Ovary (tissue), 10 donors: ENCODE measurements at places on chromosomes 2 and 18. TPM values are rescaled to one million over a fixed set of nuclear protein-coding genes. Genes with fewer than 3 reads are reported as not detected.

The ANKRD29 gene
- 20.5 TPM for total RNA-seq

The SPDYA gene
- total RNA-seq, result 0.58 TPM

GRCh38 chr2:86280191-86280667, 57.2 kb downstream of the REEP1 start:
- no peak overlapping the region for H3K4me3 ChIP-seq
- peaks cover 2% of the 10 kb centered on the region for H3K4me1 ChIP-seq
- H3K27ac ChIP-seq, result no peak overlapping the region
- DNase-seq, result no peak

The HAUS1 gene
- total RNA-seq, result 54.2 TPM

- no peak overlapping the region for H3K4me3 ChIP-seq
- DNase-seq, result no peak
- no peaks in the 10 kb centered on the region for H3K4me1 ChIP-seq
These were observed 537.7 kb upstream of the PKDCC start for GRCh38 chr2:41510108-41510507.

DNA sequence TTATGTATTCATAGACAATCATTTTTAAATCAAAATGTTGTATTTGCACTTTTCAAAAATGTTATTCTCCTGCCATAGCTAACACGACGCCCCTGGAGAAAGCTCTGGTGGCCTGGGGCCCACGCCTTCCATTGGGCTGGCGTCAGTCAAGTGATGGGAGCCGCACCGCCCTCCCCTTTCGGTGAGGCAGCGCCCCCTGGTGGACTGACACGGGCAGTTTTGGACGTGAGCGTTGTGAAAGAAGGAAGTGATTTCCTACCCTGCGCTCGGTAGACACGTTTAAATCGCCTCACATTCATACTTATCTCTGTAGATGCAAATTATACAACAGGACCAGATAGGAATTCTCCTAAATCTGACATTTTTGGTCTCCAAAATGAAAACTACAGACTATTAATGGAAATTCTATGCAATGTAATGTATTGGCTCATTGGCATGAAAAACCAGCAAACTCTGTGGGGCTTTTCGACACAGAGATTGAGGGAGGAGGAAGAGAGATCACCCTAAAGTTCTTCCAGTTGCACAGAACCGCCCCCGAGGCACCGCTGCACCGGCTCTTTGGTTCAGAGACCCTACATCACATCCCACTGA, 326.2 kb upstream of the SOX11 start:
- H3K4me3 ChIP-seq, result no peak overlapping the region
- H3K27me3 ChIP-seq, result no peaks in the 10 kb centered on the region
- peak; percentile 21 for DNase-seq
- no peaks in the 10 kb centered on the region for H3K36me3 ChIP-seq
- no peaks in the 10 kb centered on the region for H3K4me1 ChIP-seq

GRCh38 chr2:8571792-8572499, 109.9 kb upstream of the ID2 start:
- H3K4me1 ChIP-seq, result peaks cover 3% of the 10 kb centered on the region
- no peak for DNase-seq
- H3K27ac ChIP-seq, result no peak overlapping the region
- H3K27me3 ChIP-seq, result no peaks in the 10 kb centered on the region
- no peak overlapping the region for H3K4me3 ChIP-seq
- no peaks in the 10 kb centered on the region for H3K36me3 ChIP-seq

DNA sequence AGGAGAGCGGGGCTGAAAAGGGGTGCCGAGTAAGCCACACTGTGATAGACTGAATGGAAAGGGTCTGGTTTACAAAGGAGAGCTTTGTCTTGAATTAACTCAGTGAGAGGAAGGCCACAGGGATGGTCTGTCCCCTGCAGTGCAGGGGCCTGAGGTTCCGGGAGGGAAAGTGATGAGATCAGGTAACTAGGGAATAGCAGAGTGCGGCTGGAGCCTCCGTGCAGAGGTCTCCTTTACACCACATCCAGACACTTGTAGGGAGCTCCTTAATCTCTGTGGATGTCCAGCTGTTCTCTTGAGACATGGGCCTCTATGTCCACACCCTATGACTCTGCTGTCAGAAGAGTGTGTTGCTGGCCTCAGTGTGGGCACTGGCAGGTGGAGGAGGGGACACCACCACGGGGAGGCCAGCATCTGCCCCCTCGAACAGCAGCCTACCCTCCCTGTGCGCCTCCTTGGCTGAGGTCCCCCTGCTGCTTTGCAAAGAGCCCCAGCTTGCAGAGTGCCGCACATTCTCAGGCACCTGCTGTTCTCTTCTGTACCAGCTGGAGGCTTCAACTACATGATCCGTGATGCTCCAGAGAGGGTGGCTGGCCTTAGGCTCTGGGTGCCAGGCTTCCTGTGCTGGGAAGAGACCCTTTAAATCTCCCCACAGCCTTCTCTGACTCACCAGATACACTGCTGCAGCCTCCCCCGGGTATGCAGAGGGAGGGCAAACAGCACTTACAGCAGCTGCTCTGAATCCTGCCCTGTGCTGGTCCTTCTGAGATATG, 25.9 kb downstream of the ENOSF1 start:
- H3K4me1 ChIP-seq, result no peaks in the 10 kb centered on the region
- no peak for DNase-seq
- H3K27me3 ChIP-seq, result no peaks in the 10 kb centered on the region
- H3K4me3 ChIP-seq, result no peak overlapping the region

DNA sequence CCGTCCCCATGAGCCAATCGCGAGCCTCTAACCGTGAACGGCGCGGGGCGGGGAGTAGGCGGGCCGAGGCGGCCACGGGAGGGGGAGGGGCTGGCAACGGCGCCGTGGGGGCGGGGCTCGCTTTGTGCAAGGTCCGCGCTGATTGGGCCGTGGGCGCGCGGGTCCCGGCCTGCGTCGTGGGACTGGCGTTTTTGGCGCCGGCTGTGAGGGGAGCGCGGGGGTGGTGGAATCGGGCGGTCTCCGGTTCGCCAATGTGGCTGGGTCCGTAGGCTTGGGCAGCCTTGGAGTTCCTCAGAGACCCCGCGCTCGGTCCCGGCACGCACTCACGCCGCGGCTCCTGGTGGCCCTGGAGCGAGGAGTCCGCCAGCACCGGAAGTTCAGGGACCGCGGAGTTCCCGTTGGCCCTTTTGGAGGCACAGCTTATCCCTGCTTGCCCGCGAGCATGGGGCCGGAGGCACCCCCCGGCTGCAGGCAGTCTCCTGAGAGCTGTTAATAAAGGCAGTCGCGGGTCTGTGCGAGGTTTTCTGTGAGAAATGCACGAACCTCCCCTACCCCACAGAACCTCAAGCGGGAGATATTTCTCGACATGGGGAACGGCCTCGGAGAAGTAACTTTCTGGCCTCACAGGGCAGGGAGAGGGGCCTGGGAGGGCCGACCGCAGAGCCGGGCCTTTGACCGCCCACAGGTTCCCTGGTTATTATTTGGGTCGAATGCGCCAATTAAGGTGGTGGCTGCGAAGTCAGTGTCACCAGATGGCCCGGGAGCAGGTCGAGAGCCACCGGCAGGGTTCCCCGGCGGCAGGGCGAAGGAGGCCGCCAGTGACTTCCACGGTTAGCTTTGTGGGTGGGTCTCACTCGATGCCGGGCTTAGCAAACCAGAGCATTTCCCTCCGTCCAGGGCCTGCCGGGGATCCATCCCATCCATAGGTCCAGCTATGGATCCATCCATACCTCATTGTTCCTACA, 574 bp upstream of the NCL start:
- DNase-seq, result peak; percentile 98
- H3K27ac ChIP-seq, result peak overlapping the region; percentile 91
- H3K36me3 ChIP-seq, result no peaks in the 10 kb centered on the region
- H3K4me3 ChIP-seq, result peak overlapping the region; percentile 79
- no peaks in the 10 kb centered on the region for H3K27me3 ChIP-seq
- H3K4me1 ChIP-seq, result peaks cover 5% of the 10 kb centered on the region

- H3K27ac ChIP-seq, result no peak overlapping the region
- peak; percentile 6 for DNase-seq
- H3K4me3 ChIP-seq, result no peak overlapping the region
- no peaks in the 10 kb centered on the region for H3K27me3 ChIP-seq
These were observed 66.1 kb upstream of the RGPD5 start for GRCh38 chr2:109727929-109728447.

DNA sequence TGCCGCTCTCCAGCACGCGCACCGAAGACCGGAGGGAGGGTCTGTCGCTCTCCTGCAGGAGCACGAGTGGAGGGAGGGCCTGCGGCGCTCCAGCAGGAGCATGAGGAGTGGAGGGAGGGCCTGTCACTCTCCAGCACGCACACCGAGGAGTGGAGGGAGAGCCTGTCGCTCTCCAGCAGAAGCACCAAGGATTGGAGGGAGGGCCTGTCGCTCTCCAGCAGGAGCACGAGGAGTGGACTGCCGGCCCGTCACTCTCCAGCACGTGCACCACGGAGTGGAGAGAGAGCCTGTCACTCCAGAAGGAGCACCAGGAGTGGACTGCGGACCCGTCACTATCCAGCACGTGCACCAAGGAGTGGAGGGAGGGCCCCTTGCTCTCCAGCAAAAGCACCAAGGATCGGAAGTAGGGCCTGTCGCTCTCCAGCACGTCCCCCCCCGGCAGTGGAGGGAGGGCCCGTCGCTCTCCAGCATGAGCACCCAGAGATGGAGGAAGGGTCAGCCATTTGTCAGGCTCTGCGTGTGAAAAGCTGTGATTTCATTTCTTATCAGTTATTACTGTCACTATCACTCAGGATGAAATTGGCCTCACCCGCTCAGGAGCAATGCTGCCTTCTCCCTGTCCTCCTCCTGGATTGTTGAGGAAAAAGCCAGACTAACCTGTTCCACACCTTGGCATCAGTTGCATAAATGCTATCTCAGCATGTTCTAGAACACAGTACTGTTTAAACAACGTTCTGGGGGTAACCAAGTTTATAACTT, 35.9 kb downstream of the ADI1 start:
- H3K36me3 ChIP-seq, result no peaks in the 10 kb centered on the region
- H3K27ac ChIP-seq, result no peak overlapping the region
- DNase-seq, result peak; percentile 81
- no peaks in the 10 kb centered on the region for H3K4me1 ChIP-seq
- H3K27me3 ChIP-seq, result no peaks in the 10 kb centered on the region

- H3K4me1 ChIP-seq, result no peaks in the 10 kb centered on the region
- H3K4me3 ChIP-seq, result no peak overlapping the region
- H3K36me3 ChIP-seq, result no peaks in the 10 kb centered on the region
- DNase-seq, result no peak
These were observed 8.9 kb upstream of the PGAP1 start for GRCh38 chr2:196935432-196935831.

DNA sequence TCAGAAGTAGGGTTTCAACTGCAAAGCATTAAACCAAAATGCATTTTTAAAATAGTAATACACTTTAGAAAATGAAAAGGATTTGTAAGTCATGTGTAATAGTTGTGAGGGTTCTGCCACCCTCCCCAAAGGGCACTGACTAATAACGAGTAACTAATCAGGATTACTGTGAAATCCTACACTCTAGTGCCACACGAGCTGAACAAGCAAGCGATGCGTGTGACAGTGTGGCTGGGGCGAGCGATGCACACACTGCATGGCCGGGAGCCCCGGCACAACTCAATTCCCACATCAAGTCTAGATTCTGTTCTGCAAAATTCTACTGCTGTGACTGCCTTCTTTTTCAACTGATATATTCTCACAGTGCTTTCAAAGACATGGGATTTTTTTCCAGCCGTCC, 156.4 kb downstream of the SEPTIN10 start:
- H3K27ac ChIP-seq, result no peak overlapping the region
- H3K4me1 ChIP-seq, result no peaks in the 10 kb centered on the region
- H3K36me3 ChIP-seq, result no peaks in the 10 kb centered on the region
- H3K4me3 ChIP-seq, result no peak overlapping the region
- DNase-seq, result no peak
- no peaks in the 10 kb centered on the region for H3K27me3 ChIP-seq

The SLC40A1 gene
- total RNA-seq, result 322 TPM

- no peaks in the 10 kb centered on the region for H3K27me3 ChIP-seq
- DNase-seq, result peak; percentile 38
- no peak overlapping the region for H3K27ac ChIP-seq
- no peaks in the 10 kb centered on the region for H3K36me3 ChIP-seq
- H3K4me3 ChIP-seq, result no peak overlapping the region
These were observed 32.2 kb downstream of the TMEFF2 start for GRCh38 chr2:192162392-192163042.

DNA sequence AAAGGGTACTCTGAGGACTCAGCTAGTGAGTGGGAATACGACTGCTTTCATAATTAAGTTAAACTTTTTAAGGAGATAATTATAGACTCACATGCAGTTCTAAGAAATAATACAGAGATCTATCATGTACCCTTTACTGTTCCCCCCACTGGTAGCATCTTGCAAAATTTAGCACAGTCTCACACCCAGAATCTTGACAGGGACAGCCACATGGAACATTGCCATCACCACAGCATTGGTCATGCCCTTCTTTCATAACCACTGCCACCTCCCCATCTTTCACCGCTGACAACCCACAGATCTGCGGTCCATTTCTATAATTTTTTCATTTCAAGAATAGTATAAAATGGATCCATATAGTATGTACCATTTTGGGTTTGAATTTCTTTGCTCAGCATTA, 37.8 kb downstream of the ARHGEF4 start:
- no peak overlapping the region for H3K27ac ChIP-seq
- H3K4me3 ChIP-seq, result no peak overlapping the region
- no peaks in the 10 kb centered on the region for H3K4me1 ChIP-seq
- no peaks in the 10 kb centered on the region for H3K27me3 ChIP-seq

DNA sequence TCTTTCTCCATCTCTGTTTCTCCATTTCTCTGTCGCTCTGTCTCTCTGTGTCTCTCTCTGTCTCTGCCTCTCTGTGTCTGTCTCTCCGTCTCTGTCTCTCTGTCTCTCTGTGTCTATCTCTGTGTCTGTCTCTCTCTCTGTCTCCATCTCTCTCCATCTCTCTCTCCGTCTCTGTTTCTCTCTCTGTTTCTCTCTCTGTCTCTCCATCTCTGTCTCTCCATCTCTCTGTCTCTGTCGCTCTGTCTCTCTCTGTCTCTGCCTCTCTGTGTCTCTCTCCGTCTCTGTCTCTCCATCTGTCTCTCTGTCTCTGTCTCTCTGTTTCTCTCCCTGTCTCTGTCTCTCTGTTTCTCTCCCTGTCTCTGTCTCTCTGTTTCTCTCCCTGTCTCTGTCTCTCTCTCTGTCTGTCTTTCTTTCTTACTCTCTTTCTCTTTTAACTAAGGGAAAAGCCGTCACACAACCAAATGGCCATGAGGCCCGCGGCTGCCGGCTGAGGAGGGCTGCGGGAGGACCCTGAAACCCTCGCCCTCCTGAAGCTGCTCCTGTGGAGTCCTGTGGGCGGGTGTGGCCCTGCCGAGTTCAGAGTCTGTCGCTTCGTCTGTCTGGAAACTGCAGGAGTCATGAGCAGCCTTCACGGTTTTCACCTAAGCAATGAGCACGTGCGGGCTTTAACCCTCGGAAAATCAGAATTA, 29.3 kb downstream of the NFATC1 start:
- H3K27ac ChIP-seq, result no peak overlapping the region
- DNase-seq, result no peak
- H3K4me1 ChIP-seq, result peaks cover 13% of the 10 kb centered on the region
- no peaks in the 10 kb centered on the region for H3K27me3 ChIP-seq
- H3K36me3 ChIP-seq, result no peaks in the 10 kb centered on the region

GRCh38 chr2:65420712-65421431, 11.5 kb downstream of the SPRED2 start:
- no peak overlapping the region for H3K27ac ChIP-seq
- peaks cover 2% of the 10 kb centered on the region for H3K4me1 ChIP-seq
- no peak for DNase-seq
- no peaks in the 10 kb centered on the region for H3K36me3 ChIP-seq
- no peaks in the 10 kb centered on the region for H3K27me3 ChIP-seq
